Peyer's patch (tissue), 4 donors: ENCODE measurements at places on chromosomes 7 and 10. TPM values are rescaled to one million over a fixed set of nuclear protein-coding genes. Genes with fewer than 3 reads are reported as not detected.

NFE2L3 gene
- 5.3 TPM for total RNA-seq

RBP3 gene
- total RNA-seq, result not detected

IPMK gene
- total RNA-seq, result 10.7 TPM

SPDYE2 gene
- total RNA-seq, result not detected

DNA sequence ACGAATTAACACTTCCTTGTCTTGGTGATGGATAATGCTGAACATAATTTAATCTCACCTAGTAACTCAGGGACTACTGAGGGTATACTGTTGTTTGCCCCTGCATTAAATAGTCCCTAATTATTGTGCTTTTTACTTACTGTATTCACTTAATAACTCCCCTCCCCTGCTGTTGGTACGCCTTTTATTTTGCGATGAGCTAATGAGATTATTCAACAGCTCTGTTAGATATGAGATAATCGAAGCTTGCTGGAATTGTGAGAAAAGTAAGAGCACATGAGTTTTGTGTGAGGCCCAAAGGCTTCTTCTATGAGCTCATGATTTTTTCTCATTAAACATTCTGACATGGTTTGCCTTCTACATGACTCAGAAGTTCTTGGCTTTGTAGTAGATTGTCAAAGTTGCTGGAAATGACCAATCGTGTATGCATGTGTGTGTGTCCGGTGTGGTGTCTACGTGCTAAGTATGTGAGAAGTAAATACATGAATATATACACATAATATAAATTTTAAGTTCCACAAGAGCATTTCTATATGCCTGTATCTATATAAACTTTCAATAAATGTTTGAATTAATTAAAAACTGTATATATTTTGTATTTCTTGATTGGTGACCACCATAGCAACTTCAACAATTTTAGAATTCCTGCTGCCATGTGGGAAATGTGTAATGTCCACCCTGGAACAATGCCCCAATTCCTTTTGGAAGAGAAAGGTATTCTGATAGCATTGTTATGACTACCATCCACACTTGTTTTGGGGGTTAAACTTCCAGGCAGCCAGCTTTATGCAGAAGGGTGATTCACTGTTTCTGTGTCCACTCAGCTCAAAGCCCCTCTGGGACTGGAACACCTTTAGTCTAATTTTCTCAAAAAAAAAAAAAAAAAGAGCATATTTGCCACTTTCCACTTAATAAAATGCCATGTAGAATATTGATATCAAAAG, 106.2 kb downstream of the SAMD9 start:
- no peaks in the 10 kb centered on the region for H3K4me1 ChIP-seq
- no peaks in the 10 kb centered on the region for H3K36me3 ChIP-seq
- no peak for DNase-seq

DNA sequence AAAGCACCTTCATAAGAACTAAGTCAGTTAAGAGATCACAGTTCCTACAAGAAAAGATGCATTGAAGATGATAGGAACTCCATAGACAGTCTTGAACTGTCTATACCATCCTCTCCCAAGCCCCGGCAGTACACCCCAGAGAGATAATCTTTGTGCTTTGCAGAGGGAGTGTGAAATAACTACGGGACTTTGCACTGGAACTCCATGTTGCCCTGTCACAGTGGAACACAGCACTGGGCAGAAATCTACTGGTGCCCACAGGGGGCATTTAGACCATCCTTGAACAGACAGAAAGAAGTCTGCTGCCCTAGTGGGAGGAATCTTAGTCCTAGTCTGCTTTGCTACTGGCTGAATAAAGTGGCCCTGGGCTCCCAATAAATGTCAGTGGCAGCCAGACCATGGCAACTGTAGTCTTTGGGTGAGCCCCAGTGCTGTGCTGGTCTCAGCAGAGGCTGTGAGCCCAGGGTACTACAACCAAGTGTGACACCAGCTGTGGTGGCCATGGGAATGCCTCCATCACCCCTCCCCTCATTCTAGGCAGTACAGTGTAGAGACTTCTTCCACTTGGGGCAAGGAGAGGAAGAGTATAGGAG, 107.7 kb upstream of the TMEM168 start:
- H3K27me3 ChIP-seq, result no peaks in the 10 kb centered on the region
- H3K36me3 ChIP-seq, result no peaks in the 10 kb centered on the region
- no peak for DNase-seq
- H3K4me1 ChIP-seq, result no peaks in the 10 kb centered on the region
- no peak overlapping the region for H3K27ac ChIP-seq
- no peak overlapping the region for H3K4me3 ChIP-seq

- H3K27ac ChIP-seq, result no peak overlapping the region
- H3K27me3 ChIP-seq, result no peaks in the 10 kb centered on the region
- no peak overlapping the region for H3K4me3 ChIP-seq
- H3K4me1 ChIP-seq, result no peaks in the 10 kb centered on the region
Observed at GRCh38 chr7:14858866-14859265, 43.7 kb downstream of the DGKB start.

DNA sequence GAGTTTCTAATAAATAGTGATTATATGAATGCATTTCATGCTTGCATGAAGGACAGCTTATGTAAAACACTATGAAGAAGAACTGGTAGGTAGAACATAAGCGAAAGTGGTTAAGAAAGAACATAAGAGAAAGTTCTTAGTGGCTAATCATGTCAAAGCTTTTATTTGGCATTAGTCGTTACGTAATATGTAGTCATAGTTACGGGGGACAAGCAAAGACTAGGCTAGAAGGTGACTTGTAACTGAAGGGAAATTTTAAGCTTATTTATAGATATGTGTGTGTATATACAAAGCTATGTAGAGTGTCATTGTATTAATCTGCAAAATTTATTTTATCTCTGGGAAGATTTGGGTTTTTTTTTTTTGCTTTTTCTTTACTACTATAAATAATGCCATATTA, 36.9 kb downstream of the CAPZA2 start:
- H3K27me3 ChIP-seq, result no peaks in the 10 kb centered on the region
- DNase-seq, result no peak
- H3K36me3 ChIP-seq, result no peaks in the 10 kb centered on the region
- no peak overlapping the region for H3K27ac ChIP-seq
- H3K4me3 ChIP-seq, result no peak overlapping the region

GRCh38 chr7:130441408-130441869, 623 bp upstream of the CEP41 start:
- no peaks in the 10 kb centered on the region for H3K4me1 ChIP-seq
- no peaks in the 10 kb centered on the region for H3K36me3 ChIP-seq
- DNase-seq, result no peak
- H3K27ac ChIP-seq, result peak overlapping the region; percentile 81

DNA sequence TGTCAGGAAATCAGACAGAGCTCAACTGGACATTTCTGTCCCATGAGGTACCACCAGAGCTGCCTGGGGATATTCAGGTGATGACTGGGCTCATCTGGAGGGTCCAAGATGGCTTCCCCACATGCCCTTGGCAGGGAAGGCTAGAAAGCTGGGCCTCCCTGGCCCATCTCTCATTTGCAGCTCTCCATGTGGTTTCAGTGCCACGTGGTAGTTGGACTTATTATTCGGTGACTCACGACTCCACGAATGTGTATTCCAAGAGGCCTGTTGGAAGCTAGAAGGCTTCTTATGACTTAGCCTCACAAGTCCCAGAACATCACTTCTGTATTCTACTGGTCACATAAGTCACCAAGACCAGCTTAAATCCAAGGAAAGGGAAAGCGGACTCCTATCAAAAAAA, 22.8 kb downstream of the NSMCE4A start:
- DNase-seq, result no peak
- H3K27ac ChIP-seq, result no peak overlapping the region
- H3K4me1 ChIP-seq, result no peaks in the 10 kb centered on the region
- no peak overlapping the region for H3K4me3 ChIP-seq

GRCh38 chr7:16695621-16696237, 49.7 kb downstream of the BZW2 start:
- peak; percentile 56 for DNase-seq
- H3K27me3 ChIP-seq, result no peaks in the 10 kb centered on the region
- H3K4me3 ChIP-seq, result no peak overlapping the region
- H3K4me1 ChIP-seq, result no peaks in the 10 kb centered on the region
- H3K36me3 ChIP-seq, result no peaks in the 10 kb centered on the region
- H3K27ac ChIP-seq, result no peak overlapping the region

DNA sequence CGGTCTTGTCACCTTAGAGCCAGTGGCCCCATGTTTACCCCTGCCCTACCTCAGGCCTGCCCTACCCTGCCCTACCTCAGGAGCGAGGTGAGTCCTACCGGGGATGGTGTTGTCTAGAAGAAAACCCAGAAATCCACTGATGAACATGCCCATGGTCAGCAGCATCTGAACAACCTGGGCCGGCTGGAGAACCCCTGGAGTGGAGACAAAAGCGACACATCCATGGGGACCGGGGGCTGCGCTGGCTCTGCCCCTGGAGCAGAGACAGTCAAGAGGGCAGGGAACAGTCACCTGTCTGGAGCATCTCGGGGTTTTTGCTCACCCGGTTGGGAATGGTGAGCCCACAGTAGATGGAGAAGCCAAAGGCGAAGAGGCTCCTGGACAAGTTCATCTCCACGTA, 36.3 kb downstream of the STRA8 start:
- no peaks in the 10 kb centered on the region for H3K4me1 ChIP-seq
- H3K27me3 ChIP-seq, result no peaks in the 10 kb centered on the region
- no peak overlapping the region for H3K27ac ChIP-seq

DNA sequence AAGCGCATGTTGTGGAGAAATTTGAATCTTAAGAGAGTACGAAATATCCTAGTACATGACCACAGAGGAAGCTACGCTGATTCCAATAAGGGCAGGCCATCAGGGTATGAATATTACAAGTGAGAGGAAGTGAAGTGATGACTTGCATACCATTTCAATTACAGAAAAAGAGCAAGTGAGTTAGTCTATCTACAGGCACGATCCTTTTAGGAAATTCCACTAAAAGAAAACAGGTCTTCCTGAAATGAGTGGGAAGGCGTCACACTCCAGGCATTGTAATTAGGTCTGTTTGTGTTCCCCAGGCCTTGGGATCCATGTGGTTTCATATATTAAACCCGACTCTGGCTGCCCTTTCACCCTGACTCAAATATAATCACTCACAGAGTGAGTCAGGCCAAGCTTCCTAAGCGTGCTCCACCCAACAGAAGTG, 152.5 kb downstream of the SEMA3A start:
- H3K27ac ChIP-seq, result no peak overlapping the region
- H3K27me3 ChIP-seq, result no peaks in the 10 kb centered on the region
- no peaks in the 10 kb centered on the region for H3K4me1 ChIP-seq

DNA sequence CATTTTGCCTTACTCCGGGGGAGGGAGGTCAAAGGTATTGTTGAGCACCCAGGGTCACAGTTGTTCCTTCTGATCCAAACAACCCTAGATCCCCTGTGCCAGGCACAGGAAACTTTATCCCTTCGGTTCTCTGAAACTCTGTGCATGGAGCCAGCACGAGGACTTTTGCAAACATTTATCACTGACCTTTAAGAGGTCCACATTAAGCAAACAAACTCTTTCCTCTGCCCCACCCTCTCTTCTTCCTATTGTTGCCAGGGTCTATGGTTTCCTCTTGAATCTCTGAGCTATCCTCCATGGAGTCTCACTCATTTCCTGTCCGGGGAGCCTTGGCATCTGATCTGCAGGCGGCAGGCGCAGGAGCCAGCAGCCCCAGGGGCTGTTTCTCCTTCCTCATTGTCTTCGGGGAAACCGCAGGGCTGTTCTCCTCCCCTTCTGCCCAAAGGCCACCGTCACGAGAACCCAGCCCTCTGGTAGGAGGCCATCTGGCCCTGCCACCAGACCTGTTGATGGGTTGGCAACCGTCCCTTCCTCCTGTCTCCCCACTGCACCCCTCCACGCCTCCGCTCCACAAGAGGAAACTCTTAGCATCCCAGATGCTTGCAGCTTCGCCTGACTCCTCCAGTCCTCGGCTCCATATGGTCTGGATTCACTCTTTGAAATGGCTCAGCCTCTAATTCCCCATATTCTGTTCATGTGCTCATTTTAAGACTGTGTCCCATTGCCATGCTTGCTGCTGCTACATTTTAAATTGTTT, 327.3 kb upstream of the NRP1 start:
- H3K27ac ChIP-seq, result peak overlapping the region; percentile 39
- H3K36me3 ChIP-seq, result no peaks in the 10 kb centered on the region
- no peaks in the 10 kb centered on the region for H3K27me3 ChIP-seq
- H3K4me1 ChIP-seq, result no peaks in the 10 kb centered on the region
- peak; percentile 50 for DNase-seq

DNA sequence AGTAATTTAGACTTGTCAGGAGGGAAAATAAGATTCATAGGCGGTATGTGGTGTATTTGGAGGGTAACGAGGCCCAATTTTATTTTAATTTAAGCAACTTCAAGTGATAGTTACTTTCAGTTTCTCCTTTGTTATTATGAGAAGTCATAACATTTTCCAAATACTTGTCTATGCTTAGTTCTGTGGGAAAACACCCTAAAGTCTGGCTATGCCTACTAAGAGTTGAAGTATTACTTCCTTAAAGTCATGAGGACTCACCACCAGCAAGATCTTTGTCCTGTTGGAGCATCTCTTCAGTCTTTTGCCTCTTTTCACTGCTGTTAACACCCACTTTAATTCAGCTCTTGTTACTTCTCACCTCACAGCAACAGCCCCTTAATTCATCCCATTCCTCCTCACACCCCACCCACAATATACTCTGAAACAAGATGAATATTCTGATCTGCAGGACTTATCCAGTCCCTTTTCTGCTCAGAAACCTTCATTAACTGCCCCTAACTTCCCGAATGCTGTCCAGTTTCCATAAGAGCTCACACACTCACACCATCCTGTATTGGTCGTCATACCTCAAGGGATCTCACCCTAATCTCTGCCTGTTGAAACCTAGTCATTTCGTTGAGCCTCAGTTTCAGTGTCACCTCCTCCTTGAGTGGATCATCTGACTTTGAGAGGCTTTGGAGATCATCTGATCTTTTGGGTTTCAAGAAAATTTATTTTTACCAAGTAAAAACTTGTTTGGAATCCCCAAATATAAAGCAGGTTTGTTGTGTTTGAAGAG, 61.3 kb downstream of the DNAH11 start:
- H3K4me3 ChIP-seq, result no peak overlapping the region
- DNase-seq, result no peak
- no peaks in the 10 kb centered on the region for H3K27me3 ChIP-seq
- no peaks in the 10 kb centered on the region for H3K36me3 ChIP-seq
- H3K27ac ChIP-seq, result no peak overlapping the region

DNA sequence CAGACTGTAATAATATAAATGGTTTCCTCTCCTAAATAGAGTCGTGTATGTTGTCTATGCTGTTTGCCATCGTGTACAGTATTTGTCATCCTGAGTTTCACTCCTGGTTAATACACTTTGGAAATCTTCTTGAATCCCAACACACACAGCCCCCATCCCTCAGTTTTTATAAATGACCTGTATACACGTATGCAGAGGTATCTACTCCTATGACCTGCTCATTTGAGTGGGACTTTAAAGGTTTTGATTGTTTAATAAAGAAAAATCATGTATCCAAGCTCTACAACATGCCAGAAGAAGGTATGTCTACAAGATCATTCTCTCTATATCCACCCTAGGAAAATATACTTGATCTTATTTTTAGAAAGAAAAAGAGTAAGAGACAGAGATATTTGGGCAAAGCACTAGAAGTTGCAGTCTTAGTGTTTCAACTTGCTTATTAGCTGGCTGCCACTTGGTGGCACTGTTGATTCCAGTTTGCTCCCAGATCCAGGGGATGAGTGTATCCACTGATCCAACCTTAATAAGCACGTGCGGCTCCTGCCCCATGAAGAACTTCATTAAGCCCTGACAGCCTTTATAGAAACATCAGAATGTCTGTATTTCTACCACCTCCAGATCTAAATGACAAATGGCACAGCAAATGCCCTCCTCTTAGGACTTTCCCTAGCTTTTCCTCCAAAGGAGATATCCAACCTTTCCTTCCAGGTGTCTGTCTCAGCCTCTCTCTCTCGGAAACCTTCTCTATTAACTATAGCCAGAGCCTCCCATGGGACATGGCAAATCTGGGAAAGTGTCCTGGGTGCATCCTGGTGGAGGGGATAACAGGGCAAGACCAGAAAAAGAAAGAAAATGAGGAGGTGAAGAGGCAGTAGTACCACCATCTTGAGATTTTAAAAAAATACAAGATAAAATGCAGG, 181.6 kb upstream of the NEBL start:
- no peaks in the 10 kb centered on the region for H3K27me3 ChIP-seq
- no peak overlapping the region for H3K4me3 ChIP-seq
- peak; percentile 56 for DNase-seq
- no peaks in the 10 kb centered on the region for H3K36me3 ChIP-seq
- no peak overlapping the region for H3K27ac ChIP-seq
